ENCODE measurements at places on chromosomes 4 and X.

- DNase-seq, result no peak
These were observed 73.6 kb downstream of the STK32B start for GRCh38 chr4:5124876-5125275.

GRCh38 chr4:52112411-52112810 lies 61.3 kb downstream of the SPATA18 start:
- DNase-seq, result no peak

DNA sequence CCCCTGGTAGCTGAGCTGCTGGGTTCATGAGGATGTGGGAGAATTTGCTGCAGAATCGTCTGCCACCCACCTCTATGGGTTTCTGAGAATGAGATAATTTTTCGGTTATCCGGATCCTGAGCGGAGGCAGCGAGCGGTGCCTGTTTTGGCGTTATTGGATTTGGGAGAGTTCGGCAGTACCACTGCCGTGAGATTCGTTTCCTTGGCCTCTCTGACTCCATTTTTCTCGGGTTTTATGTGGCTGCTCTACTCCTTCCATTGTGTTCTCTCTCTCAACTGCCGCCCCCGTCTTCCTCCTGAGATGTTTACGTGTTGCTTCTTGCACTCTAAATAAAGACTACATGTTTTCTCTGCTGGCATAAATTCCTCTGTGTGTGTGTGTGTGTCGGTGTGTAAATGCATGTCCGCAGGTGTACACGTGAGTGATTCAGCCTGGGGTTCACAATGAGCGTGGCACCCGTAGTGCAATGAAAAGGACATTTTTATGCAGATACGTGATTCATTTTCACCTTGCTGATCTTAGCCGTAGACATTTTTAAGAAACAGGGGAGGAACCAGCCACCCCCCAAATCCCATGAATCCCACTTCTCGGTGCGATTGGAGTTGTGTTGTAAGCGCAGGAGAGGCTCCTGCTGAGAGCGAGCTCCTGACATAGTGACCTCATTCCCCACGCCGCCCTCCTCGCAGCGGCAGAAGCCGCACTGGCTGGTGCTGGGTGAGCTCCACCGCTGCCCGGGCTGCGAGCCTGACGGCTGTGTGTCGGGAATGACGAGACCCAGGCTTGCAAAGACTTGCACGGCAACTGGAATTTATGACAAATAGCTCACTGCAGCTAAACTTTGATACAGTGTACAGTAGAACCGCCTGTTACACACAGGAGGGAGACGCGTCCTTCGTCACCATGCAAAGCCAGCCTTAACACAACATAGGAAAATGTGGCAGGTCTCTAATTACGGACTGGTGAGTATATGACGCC lies 82.2 kb downstream of the STOX2 start:
- no peak for DNase-seq

- DNase-seq, result no peak
These were observed 243.2 kb downstream of the FBXO8 start for GRCh38 chr4:174040287-174040686.

- DNase-seq, result no peak
These were observed 65.7 kb upstream of the ALG13 start for GRCh38 chrX:111615227-111615626.

DNA sequence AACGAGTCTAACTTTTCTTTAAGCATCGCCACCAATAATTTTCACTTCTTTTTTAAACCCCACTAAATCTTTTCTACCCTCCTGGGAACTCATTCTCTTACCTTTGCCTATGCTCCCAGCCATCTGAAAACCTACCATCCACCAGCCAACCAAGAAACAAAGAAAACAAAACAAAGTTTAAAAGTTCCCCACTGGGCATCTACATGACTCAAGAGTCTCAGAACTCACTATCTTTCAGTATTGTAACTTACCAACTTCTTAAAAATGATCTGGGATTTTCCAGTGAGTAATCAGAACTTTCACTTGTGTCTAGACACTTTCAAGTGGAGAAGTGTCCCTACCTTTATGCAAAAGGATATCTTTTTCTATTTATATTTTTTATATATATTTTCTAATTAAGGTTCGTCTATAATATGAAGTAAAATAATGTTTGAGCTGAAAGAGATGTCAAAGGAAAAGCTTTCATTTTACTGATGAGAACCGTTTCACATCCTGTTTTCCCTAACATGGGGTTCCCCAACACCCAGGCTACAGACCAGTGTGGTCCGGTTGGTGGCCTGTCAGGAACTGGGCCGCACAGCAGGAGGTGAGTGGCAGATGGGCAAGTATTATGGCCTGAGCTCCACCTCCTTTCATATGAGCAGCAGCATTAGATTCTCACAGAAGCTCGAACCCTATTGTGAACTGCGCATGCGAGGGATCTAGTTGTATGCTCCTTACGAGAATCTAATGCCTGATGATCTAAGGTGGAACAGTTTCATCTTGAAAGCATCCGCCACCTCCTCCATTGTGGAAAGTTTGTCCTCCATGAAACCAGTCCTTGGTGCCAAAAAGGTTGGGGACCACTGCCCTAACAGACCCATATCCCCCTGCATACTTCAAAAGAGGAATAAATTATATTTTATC lies 9.8 kb upstream of the TIGD2 start:
- no peak for DNase-seq

DNA sequence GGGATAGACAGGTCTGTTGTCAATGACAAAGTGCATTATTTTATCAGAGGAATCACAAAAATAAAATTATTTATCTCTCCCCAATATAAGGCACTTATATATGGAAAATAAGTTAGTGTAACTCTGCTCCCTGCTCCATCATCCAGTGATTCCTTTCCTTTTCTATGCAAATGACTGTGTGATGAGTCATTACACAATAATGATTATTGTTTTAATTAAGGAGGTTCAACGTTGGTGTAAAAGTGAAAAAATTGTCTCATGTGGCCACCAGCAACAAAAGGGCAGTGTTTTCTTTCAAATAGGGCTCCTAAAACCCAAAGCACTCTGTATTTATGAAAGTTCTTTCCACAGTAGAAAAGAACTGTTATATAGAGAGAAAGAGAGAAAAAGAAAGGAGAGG lies 16.7 kb downstream of the SLC7A11 start:
- DNase-seq, result no peak

GRCh38 chr4:153649572-153649991 lies 34.5 kb upstream of the TLR2 start:
- DNase-seq, result no peak

DNA sequence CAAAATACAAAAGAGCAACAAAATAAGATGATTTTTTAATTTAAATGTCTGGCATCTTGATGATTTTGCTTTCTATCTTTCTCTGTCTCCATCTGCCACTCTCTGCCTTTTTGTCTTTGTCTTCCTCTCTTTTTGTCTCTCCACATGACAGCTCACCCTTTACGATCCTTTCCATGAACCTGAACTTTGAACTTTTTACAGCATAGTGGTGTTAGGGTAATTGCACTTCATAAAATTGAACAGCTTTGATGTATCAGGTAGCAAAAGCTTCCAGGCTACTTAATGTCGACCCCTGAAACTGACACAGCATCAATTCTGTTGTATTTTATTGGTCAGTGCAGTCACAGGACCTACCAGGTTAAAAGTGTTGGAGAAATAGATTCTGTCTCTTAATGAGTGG lies 1517.0 kb downstream of the ADGRL3 start:
- no peak for DNase-seq

- DNase-seq, result no peak
These were observed 175.8 kb downstream of the PPP1R2C start for GRCh38 chrX:42602136-42602535.

DNA sequence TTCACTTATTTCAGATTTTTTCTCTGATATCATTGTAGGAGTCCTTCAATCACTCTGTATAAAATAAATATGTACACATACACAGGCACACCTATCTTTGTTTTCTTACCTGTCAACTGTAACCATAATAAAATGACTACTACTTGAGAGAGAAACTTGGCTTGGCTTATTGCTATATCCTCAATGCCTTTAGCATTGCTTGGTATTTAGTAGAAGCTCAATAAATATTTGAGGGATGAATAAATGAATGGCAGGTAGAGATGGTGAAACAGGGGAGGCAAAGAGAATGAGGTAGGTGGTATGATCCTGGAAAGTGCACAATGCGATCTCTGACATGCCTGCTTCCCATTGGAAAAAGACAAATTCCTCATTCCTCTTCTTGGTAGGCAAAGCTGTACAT lies 21.8 kb upstream of the CXCL6 start:
- DNase-seq, result no peak

DNA sequence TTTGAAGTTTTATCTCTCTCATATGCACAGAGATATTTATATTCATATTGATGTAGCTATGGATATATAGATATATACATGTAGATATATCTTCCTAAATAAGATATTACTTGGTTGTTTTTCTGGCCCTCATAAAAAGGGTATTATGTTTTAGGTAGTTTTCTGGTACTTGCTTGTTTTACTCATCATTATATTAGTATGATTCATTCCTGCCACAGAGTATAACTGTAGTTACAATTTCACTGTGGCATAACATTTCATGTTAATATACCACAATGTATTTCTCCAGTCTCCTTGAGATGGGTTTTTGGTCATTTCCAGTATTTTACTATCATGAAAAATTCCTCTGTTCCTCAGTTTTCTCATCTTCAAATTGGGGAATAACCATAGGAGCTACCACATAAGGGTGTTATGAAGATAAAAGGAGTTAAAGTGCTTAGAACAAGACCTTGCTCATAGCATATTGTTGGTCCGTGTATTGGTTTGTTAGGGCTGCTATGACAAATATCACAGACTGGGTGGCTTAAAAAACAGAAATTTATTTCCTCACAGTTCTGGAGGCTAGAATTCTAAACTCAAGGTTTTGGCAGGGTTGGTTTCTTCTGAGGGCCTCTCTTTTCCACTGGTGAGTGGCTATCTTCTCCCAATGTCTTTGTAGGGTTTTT lies 129.7 kb downstream of the TMEM164 start:
- no peak for DNase-seq

DNA sequence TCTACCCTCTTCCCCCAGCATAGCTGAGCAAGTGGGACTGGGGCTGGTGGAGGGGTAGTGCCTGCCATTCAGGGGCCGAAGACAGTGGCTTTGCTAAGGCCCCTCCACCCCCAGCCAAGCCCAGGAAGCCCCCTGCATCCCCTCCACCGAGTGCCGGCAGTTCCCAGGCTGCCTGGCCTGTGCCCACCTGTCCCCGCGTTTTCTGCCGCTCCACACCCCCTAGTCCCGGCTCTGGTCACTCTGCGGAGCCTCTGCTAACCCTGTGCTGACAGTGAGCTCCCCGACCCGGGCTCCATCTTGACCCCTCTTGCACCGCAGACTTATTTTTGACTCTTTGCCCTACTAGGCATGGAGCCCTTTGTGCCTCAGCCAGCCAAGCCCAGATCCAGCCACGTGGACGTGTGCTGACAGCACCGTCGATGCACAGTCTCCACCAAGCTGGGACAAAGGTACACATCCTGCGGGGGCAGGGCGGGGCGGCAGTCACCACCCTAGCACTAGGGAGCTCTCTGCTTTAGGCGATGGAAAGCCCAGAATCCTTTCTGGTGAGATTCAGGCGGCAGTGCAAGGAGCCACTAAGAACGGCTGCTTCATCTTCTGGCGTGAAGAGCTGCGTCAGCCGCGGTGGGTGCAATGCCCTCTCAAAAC lies 96.6 kb downstream of the PHKA2 start:
- DNase-seq, result no peak

- DNase-seq, result no peak
These were observed 161.7 kb downstream of the AFAP1 start for GRCh38 chr4:7777871-7778509.

- no peak for DNase-seq
These were observed 27.3 kb downstream of the MND1 start for GRCh38 chr4:153371701-153372234.

GRCh38 chrX:71432733-71433132 lies 66.6 kb downstream of the TAF1 start:
- DNase-seq, result no peak

GRCh38 chr4:150501009-150501727 lies 80.8 kb upstream of the MAB21L2 start:
- DNase-seq, result no peak

- DNase-seq, result no peak
These were observed 212.7 kb downstream of the SLIT2 start for GRCh38 chr4:20464381-20464780.

- no peak for DNase-seq
These were observed 61.0 kb downstream of the HPRT1 start for GRCh38 chrX:134520860-134521390.

All from activated naive CD8-positive, alpha-beta T cell treated with anti-CD3 and anti-CD28 coated beads, Interleukin-2, amount 50 U/mL, for 24 hours (primary cell).